ENCODE measurements at places on chromosomes 11 and 22. TPM values are rescaled to one million over a fixed set of nuclear protein-coding genes. Genes with fewer than 3 reads are reported as not detected.

GRCh38 chr11:70779433-70780245 lies 381.3 kb downstream of the CTTN start:
- H3K4me3 ChIP-seq = no peak overlapping the region
- DNase-seq = no peak

Gene C11orf86
- 0.17 TPM for total RNA-seq

DNA sequence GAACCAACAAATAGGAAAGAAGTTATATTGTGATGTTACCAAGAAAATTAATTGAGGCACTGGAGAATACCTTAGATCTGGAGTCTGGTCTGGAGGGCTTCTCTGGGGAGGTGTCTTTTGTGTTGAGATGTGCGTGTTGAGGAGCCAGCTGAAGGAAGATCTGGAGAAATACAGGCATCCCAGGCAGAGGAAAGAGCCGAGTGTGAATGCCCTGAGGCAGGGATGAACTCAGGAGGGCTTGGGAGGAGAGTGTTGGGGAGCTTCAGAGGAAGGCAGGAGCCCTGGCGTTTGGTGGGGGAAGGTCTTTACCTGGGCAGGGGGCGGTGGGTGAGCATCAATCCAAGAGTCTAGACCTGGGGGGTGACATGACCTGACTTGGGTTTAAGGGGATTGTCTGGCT lies 13.1 kb downstream of the SYNGR1 start:
- no peaks in the 10 kb centered on the region for H3K27me3 ChIP-seq
- peaks cover 25% of the 10 kb centered on the region for H3K4me1 ChIP-seq
- H3K4me3 ChIP-seq = no peak overlapping the region
- no peaks in the 10 kb centered on the region for H3K36me3 ChIP-seq

DNA sequence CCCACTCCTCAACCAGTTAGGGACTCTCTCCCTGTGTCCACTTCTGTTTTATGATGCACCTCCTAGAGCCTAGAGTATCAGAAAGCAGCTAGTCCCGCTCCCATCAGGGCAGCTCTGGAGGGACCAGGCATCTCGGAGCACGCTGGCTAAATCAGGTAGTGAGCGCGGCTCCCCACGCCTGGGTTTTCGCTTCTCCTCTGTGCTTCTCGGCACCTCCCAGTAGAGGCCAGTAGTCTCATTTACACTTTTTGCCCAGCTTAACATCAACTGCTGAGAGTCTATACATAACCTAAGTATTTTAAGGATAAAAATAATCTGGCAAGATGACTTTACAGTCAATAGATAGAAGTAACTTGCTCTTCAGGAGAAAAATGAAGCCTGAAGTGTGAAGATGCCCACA lies 473.8 kb downstream of the OPCML start:
- no peak overlapping the region for H3K27ac ChIP-seq
- DNase-seq = no peak
- no peak overlapping the region for H3K4me3 ChIP-seq

Gene FREY1
- total RNA-seq = 0.73 TPM

DNA sequence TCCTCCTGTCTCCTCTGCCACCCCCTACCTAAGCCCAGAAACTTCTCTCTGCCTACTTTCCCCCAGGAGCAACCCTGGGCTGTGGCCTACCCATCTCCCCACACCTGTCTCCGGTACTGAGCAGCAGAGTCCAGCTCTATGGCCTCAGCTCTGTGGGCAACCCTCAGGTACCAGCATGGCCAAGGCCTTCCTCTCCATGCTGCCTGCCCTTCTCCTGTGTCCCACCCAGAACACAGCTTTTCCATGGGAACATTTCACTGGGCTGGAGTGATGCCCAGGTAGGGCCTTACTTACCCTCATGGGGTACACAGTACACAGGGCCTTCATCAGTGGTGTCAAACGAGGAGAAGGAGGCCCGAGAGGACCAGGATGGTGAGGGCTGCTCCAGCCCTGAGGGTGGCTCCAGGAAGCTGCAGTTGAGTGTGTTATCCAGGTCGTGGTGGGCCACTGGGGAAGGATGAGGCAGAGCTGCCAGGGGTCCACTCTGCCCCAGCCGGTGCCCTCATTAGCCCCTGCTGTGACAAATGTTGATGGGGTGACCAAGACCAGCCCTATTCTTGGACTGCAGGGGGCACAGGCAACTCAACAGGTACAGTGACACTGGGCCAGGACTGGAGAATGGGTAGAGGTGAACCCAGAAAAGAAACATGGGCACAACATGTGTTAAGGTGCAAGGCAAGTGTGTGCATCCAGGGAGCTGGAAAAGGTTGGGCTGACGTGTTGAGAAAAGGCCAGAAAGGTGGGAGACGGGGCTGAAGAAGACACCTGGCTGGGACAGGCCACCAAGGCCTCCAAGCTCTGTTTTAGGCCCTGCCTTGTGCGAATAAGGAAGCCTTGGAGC lies 10.3 kb downstream of the SCARF2 start:
- no peaks in the 10 kb centered on the region for H3K27me3 ChIP-seq
- peaks cover 16% of the 10 kb centered on the region for H3K4me1 ChIP-seq
- no peak overlapping the region for H3K27ac ChIP-seq
- DNase-seq = no peak
- no peak overlapping the region for H3K4me3 ChIP-seq

Gene MUC6
- total RNA-seq = not detected

- H3K36me3 ChIP-seq = no peaks in the 10 kb centered on the region
- no peak for DNase-seq
- no peaks in the 10 kb centered on the region for H3K4me1 ChIP-seq
- H3K4me3 ChIP-seq = no peak overlapping the region
Observed at GRCh38 chr11:80862011-80862410, 1421.2 kb upstream of the TENM4 start.

Gene SMIM38
- 0.40 TPM for total RNA-seq

- H3K4me1 ChIP-seq = no peaks in the 10 kb centered on the region
- H3K27ac ChIP-seq = no peak overlapping the region
- H3K36me3 ChIP-seq = no peaks in the 10 kb centered on the region
- H3K27me3 ChIP-seq = 0 out of 3 replicates have a peak, but pooled peaks cover 2% of the 10 kb centered on the region
Observed at GRCh38 chr11:128497061-128497775, 90.1 kb downstream of the ETS1 start.
